ENCODE measurements at places on chromosomes 5 and 9.

GRCh38 chr9:13281356-13282016 is 2.0 kb upstream of the MPDZ start:
- no peak for DNase-seq

DNA sequence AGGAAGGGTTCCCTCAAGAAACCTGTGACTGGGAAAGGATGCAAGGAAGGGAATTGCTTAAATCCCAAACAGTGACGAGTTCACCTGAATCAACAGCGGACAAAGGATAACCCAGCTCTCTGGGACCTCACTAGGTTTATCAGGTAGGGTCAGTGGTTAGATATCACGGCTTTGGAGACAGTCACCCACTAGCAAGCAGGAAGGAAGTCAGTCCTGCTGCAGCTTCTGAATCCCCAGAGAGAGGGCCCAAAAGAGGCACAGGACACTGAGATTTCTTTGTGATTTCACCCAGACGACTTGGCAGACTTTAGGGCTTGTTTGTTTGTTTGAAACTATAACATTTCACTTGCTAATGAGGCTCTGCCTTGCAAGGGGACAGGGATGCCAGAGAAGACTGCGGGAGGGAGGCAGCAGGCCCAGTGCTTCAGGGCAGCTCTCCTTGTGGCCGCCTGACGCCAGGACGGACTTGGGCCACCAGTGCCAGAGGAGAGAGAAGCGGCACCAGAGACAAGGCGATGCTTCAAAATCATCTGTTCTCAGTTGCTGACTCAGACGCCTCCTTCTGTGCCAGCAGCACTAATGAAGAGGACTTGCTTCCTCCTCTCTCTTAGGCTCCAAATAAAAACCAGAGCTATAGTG is 275.6 kb upstream of the SLC30A5 start:
- no peak for DNase-seq

DNA sequence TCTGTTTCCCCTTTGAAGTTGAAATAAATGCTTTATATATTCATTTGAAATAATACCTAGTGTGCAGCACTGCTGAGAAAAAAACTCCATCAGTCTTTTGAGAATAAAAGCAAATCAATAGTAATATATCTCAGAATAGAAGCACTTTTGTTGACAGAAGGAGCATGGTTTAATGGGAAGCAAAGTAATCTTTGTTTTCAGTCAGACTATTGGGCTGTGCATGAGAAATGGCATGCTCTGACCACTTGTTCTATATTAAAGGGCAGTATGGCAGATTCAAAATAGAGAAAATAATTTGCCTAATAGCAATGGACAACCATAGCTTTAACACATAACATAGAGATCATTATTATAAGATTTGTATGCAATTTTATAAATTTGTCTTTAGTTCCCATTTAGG is 12.4 kb downstream of the CDH10 start:
- DNase-seq, result no peak

DNA sequence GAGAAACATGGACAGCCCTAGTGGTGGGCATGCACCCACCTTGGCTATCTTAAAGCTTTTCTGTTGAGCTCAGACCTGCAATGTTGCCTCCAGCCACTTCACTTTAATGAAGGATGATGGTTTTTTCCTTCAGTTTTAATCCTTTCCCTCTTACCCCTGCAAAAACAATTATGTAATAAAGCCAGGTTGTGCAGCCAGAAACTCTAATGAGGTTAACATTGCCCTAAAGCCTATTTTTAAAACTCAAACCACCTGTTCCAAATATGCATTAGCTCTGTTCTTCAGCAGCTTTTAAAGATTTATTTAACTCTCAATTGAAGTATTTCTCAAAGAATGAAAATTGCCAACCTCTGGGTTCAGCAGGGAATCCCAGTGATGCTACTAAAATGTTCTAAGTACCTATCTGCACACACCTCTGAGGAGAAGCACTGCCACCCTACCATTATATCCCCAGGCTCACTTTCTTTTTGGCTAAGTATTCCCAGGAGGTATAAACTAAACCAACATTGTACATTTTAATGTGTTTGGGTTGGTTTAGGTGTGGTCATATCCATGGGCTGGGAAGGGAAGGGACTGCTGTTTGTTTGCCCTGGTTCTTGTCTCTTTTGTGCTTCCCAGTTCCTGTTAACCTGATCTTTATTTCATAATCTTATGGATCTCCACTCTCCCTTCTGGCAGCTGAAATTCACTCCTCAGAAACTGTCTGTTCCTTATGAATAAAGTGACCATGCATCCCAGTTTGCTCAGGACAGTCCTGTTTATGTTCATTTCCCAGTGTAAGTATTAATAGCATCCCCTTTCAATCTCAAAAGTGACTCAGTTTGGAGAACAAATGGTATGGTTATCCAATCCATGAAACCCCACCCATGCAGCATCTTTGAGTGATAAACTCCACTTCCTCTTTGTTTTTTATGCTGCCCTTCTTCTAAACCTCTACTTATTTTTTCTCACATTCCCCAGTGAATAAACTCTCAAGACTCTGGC is 251.7 kb downstream of the RAB3C start:
- DNase-seq, result no peak

- DNase-seq, result no peak
These were observed 53.9 kb downstream of the ZNF366 start for GRCh38 chr5:72453246-72453775.

DNA sequence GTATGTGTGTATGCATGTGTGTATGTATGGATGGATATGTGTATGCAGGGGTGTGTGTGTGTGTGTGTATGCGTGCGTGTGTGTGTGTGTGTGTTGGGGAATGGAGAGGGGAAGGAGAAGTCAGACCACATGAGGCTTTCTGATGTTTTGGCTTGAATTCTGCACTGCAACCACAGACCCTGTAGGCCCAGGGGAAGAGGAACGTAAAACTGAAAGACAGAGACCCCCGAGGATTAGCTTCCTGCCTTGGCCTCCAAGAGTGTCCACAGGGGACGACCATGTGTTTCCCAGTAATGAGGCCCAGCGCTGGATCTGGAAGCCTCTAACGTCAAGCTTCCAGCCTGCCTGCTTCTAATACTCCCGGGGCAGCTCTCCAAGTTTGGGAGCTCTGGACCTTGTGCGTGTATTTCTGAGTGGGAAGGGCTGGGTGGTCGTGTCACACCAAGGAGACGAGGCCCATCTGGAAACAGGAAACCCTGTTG is 5.8 kb downstream of the DCANP1 start:
- no peak for DNase-seq

DNA sequence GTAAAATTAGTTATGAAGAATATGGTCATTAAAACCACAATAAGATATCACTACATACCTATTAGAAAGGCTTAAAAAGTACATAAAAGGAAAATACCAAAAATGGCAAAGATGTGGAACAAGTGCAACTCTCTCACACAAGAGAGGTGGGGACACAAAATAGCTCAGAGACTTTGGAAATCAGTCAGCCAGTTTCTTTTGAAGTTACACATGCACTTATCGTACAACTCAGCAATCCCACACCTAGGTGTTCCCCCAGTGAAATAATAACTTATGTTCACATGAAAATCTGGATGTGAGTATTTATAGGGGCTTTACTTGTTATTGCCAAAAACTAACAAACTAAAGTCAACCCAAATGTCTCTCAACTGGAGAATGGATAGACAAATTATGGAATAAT is 9.8 kb upstream of the RICTOR start:
- no peak for DNase-seq

DNA sequence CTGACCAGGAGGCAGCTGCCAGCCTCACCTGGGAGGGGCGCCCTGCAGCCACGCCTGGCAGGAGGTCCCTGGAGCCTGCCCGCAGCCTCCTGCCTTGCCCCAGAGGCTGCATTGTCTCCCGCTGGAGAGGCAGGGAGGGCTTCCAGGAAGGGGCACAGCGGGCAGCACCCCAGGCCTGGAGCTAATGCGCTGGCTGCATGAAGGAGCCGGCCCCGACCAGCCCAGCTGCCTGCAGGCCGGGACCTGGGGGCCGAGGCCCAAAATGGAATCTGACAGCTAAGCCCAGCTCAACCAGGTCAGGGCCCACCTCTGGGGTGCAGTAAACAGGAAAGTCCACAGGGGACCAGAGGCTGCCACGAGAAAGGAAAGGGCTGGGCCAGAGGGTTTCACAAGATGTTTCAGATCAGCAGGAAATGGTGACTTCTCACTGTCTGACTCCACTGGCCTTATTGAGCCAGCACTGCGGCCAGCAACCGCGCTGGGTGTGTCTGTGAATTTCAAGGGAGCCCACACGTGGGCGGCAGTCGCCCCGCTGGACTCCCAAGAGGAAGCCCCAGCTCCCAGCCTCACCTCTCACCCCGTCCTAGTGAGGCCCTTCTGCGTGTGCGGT is 18.6 kb upstream of the NOTCH1 start:
- DNase-seq, result no peak

DNA sequence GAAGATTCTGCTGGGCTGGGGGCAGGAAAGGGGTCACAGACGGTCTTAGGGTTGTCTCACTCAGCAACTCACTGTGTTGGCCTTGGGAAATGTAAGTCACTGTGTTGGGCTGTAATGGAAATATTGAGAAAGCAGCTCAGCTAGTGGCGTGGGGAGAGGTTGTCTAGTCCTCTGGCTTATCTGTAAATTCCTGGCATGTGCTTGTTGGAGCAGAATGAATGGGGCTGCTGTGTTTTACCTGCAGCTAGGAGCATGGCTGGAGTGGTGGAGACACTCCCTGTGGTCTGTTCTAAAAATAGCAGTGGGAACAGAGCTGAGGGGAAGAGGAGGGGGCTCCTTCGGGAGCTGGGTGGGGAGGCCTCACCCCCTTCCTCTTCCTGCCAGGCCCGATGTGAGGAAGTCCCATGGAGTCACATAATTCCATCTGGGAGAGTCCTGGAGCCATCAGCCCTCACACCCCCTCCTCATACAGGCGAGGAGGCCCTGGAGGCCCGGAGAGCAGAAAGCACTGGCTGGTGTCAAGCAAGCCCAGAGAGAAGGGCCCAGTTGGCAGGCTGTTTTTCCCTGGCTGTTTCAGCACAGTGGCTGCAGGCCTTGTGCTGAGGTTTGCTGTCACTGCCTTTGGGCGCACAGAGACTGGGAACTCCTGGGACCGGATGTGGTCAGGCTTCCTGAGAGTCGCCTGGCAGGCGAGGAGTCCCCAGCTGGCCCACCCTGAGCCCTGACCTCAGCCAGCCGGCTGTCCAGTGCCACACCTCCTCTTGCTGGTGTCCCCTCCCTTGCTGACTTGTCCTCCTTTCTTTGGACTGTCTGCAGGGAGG is 84.9 kb downstream of the RGS3 start:
- DNase-seq, result no peak

GRCh38 chr9:133986061-133986460 is 6.1 kb downstream of the VAV2 start:
- no peak for DNase-seq

GRCh38 chr5:133373121-133373870 is 239.0 kb downstream of the FSTL4 start:
- DNase-seq, result no peak

DNA sequence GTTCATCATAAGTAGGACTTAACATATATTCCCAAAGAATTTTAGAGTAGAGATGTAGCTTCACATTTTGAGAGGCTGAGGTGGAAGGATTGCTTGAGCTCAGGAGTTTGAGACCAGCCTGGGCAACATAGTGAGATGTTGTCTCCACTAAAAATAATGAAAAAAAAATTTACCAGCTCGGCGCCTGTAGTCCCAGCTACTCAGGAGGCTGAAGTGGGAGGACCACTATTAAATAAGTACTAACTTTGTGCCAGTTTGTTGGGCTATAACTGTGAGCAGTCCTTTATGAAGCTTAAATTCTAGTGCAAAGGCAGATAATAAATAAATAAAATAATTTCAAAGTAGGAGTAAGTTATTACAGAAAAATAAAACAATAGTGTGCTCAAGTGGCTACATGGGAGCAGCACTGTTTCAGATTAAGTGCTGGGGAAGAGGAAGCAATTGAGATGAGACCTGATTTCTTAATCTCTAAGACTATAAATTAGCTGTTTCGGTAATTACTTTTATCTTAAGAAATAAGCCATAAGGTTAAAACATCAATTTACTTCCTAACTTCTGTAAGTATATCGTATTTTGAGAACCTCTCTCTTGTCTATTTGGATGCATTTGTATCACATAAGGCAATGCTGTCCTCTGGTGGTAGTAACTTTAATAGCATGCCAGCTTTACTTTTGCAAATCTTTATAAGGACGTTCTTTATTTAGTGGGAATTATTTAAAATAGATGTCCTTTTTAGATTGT is 98.9 kb downstream of the CSNK1G3 start:
- DNase-seq, result peak; percentile 51

DNA sequence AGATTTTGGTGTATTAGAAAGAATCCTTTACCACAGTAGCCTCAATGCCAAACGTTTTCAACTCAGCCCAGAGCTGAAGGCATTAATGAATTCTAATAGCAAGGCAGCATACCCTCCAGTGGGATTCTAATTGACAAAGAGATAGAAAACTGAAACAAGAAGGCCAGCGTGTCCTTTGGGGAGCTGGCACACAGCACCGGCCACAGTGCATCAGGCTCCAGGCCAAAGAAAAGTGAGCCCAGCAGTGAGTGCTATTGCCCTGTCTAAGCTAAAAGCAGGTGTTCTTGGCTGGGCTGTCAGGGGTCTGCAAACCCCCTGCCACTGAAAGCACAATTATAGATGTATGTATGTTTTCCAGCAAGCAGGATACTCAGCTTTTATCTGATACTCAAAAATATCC is 40.4 kb downstream of the PPIC start:
- no peak for DNase-seq

GRCh38 chr9:134571326-134571931 is 70.2 kb upstream of the COL5A1 start:
- no peak for DNase-seq

DNA sequence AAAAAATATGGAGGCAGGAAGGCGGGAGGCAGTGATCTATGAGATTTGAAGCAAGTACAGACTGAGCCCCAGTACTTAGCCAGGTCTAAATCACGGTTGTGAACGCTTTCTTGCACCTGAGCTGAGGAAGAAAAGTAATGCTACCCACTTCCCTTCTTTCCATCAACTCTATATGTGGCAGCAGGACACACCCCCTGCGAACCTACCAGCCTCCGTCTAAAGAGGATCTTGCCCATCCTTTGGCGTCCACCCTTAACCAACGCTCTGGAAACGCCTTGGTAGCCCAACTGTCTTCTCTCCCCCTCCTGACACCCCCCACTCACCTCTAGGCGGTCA is 545 bp downstream of the HMGCS1 start:
- no peak for DNase-seq

DNA sequence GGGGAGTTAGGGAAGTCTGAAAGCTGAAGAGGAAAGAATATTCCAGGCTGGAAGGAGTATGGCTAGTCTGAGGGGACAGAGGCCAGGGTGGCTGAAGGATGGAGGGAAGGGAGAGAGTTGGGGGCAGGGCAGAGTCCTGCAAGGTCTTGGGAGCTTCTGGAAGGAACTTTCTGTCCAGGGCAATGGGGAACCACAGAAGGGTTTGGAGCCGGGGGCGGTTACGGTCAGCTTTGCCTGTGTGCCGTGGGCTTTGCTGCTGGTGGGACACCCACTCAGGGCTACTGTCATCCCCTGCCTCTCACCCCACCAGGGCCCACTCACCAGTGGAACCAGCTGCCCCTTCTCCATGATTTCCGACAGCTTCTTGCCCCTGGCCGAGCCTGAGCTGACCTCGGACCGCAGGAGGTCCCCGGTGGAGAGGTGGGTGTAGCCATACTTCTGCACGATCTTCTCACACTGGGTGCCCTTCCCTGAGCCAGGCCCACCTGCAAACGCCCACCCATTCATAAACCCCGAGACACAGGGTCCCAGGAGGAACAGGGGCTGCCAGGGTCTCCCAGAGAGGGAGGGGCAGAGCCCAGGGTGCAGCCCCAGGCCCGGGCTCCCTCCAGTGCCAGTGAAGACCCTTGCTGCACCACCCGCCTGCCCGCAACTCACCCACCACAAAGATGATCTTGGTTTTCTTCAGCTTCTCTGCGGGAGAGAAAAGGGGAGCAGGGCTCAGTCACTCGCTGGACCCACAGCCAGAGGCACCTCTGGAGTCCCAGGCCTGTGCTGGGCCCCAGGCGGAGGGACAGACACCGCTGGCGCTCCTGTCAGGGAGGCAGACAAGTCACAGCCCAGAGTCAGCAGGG is 4.9 kb downstream of the AK1 start:
- no peak for DNase-seq
